ENCODE measurements at places on chromosomes 1 and 21.

GRCh38 chr1:177053648-177054047 lies 110.9 kb downstream of the ASTN1 start:
- no peak overlapping the region for H3K27ac ChIP-seq
- no peaks in the 10 kb centered on the region for H3K36me3 ChIP-seq
- no peaks in the 10 kb centered on the region for H3K27me3 ChIP-seq
- DNase-seq: no peak
- no peaks in the 10 kb centered on the region for H3K4me1 ChIP-seq
- H3K4me3 ChIP-seq: no peak overlapping the region

DNA sequence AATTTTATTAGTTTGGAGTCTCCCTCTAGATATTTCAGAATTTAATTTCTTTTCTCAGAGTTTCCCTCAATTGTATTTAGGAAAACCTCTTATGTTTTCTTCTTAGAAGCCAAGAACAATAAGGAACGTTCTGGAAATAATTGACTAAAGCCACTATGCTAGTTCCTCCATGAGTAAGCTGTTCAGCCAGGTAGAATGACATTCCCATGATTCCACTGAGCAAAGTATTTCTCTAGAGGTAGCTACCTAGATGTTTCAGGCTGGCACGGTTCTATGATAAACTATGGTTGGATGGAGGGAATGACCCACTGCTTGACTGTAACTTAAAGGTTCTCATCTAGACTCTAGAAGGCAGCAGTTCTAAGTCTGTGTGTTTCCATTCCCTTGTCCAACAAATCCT lies 62.4 kb downstream of the CLDN17 start:
- H3K27me3 ChIP-seq: no peaks in the 10 kb centered on the region
- no peak overlapping the region for H3K27ac ChIP-seq
- no peak for DNase-seq
- H3K4me3 ChIP-seq: no peak overlapping the region

DNA sequence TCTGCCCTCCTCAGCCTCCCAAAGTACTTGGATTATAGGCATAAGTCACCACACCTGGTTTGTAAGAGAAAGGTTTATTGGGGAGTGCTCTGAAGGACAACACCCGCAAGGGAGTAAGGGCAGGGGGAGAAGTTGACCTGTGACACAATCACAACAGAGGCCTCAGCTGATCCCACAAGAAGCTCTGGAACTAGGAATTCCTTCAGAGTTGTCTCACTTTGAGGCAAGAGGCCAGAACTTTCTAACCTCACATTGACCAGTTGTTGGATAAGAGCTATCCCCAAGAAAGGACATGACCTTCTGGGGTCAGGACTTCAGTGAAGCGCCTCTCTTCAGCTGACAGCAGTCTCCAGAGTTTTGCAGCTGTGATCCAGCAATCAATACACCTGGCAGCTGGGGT lies 27.4 kb upstream of the RC3H1 start:
- no peak overlapping the region for H3K27ac ChIP-seq
- no peaks in the 10 kb centered on the region for H3K27me3 ChIP-seq
- H3K4me3 ChIP-seq: no peak overlapping the region
- no peaks in the 10 kb centered on the region for H3K36me3 ChIP-seq
- no peaks in the 10 kb centered on the region for H3K4me1 ChIP-seq
- DNase-seq: no peak

DNA sequence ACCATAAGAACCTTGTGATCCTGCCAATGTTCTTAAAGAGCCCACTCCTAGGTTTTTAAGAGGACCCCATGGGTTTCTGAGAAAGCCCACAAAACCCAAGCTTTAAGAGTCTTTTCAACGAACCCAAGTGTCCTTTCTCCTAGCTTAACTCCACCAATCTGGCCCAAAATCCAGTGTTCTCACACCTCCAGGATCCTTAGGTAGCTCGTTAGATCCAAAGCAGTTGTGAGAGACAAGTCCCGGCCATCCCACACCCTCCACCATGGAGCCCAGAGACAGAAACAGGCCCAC lies 1.7 kb downstream of the DENND4B start:
- no peaks in the 10 kb centered on the region for H3K27me3 ChIP-seq
- peaks cover 17% of the 10 kb centered on the region for H3K36me3 ChIP-seq
- peak overlapping the region; percentile 96 for H3K27ac ChIP-seq
- H3K4me1 ChIP-seq: peaks cover 37% of the 10 kb centered on the region

GRCh38 chr1:228209657-228210056 lies 1.8 kb downstream of the OBSCN start:
- H3K27ac ChIP-seq: no peak overlapping the region
- no peak for DNase-seq
- H3K4me3 ChIP-seq: no peak overlapping the region
- H3K27me3 ChIP-seq: no peaks in the 10 kb centered on the region
- peaks cover 4% of the 10 kb centered on the region for H3K4me1 ChIP-seq

DNA sequence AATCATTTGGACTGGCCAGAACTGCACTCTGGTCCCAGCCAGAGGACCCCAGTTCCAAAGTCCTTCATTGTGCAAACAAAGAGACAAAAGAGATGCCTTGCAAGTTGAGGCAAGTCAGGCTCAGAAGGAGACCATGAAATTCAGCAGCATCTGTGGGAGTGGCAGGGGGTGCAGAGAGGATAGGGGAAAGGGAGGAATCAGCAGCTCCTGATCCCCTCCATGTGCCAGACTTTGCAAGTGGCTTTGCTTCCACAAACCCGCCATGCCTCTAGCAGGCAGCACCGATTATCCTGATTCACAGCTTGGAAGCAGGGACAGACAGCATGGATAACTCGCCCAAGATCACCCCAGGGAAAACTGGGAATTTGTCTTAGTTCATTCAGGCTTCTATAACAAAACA lies 2.1 kb upstream of the CAPN9 start:
- H3K4me1 ChIP-seq: peaks cover 14% of the 10 kb centered on the region
- no peak overlapping the region for H3K4me3 ChIP-seq
- no peaks in the 10 kb centered on the region for H3K36me3 ChIP-seq
- no peak for DNase-seq

- H3K36me3 ChIP-seq: no peaks in the 10 kb centered on the region
- no peak overlapping the region for H3K4me3 ChIP-seq
- no peak overlapping the region for H3K27ac ChIP-seq
- H3K27me3 ChIP-seq: no peaks in the 10 kb centered on the region
- H3K4me1 ChIP-seq: peaks cover 17% of the 10 kb centered on the region
Measured at GRCh38 chr1:1356796-1357401, 1.5 kb downstream of the MXRA8 start.

GRCh38 chr1:37862330-37862729 lies 2.9 kb upstream of the MTF1 start:
- peaks cover 17% of the 10 kb centered on the region for H3K36me3 ChIP-seq
- H3K4me1 ChIP-seq: peaks cover 26% of the 10 kb centered on the region

GRCh38 chr1:60696512-60696911 lies 385.8 kb upstream of the NFIA start:
- H3K4me3 ChIP-seq: no peak overlapping the region
- H3K27me3 ChIP-seq: no peaks in the 10 kb centered on the region
- DNase-seq: no peak
- no peaks in the 10 kb centered on the region for H3K4me1 ChIP-seq
- no peak overlapping the region for H3K27ac ChIP-seq
- no peaks in the 10 kb centered on the region for H3K36me3 ChIP-seq

GRCh38 chr1:63304410-63304809 lies 18.0 kb upstream of the FOXD3 start:
- H3K36me3 ChIP-seq: no peaks in the 10 kb centered on the region
- H3K4me1 ChIP-seq: no peaks in the 10 kb centered on the region
- no peak overlapping the region for H3K27ac ChIP-seq
- H3K27me3 ChIP-seq: no peaks in the 10 kb centered on the region
- no peak overlapping the region for H3K4me3 ChIP-seq

GRCh38 chr1:173424782-173425407 lies 52.2 kb upstream of the PRDX6 start:
- H3K27me3 ChIP-seq: no peaks in the 10 kb centered on the region
- peaks cover 10% of the 10 kb centered on the region for H3K4me1 ChIP-seq
- DNase-seq: no peak

DNA sequence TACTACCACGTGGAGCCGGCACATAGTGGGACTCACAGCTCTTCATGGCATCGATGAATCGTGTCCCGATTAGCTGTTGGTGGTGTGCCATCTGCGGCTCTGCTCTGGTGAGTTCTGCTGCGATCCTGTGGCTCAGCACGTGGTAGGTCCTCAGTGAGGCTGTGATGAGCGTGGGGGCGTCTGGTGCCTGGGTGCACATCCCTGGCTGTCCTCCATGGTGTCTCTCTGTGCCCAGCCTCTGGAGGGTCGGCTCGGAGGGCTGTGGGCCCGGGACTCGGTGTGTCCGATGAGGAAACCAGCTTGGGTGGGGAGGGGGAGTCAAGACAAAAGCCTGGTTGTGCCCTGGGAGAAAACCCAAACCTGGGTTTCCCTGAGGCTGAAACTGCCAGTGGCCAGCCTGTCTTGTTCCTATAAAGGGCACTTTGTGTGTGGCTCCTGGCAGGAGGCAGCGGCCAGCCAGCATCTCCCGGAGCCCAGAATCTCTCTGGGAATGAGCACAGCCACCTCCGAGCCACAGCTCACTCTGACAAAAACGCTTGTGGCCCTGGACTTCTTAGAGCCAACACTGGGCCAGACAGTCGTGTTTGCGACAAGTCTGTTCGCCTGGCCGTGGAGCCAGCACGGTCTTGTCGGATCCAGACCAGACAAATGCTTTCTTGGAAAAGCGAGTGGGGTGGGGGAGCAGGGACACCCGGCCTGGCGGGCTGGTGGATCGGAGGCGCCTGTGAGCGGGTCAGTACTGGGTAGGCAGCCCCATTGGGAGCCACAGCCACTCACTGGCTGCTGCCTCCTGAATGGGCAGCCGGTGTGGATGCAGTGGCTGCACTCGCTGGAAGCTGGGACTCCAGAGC lies 31.8 kb downstream of the SPSB1 start:
- H3K4me3 ChIP-seq: no peak overlapping the region
- DNase-seq: no peak
- peaks cover 9% of the 10 kb centered on the region for H3K4me1 ChIP-seq
- no peaks in the 10 kb centered on the region for H3K36me3 ChIP-seq
- no peak overlapping the region for H3K27ac ChIP-seq

DNA sequence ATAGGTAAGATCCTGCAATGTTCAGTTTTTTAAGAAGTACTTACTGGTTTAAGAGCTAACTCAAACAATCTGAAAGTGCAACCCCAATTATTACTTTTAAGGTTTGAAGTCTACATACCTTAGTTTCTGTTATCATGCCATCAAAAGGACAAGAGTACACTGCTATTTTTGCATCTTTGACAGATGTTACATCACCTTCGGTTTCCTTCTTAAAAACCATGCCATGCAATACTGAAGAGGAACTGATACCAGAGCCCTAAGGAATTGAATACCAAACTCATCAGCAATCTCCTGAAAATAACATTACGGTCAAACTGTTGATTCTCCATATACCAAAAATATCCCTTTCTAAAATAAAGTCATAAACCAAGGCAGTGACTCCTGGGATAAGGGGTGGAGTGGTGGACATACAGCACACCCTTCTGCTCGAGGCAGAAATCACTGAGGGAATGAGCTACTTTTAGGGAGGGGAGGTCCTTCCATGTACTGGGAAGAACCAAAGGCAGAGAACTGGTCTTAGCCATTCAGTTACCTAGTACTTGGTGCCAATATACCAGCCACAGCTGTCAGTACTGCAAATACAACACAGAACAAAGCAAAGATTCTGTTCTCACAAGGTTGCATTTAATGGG lies 8.5 kb downstream of the CCT8 start:
- H3K27me3 ChIP-seq: no peaks in the 10 kb centered on the region
- H3K36me3 ChIP-seq: peaks cover 88% of the 10 kb centered on the region
- no peak overlapping the region for H3K4me3 ChIP-seq
- peak overlapping the region; percentile 38 for H3K27ac ChIP-seq

All from Karpas-422 (cell line).